ENCODE measurements at places on chromosomes 3 and 15.
A peak's percentile ranks its signal among the peaks of the same experiment; 100 is the strongest.

GRCh38 chr3:9870978-9871377 lies 9.1 kb downstream of the CIDEC start:
- peak; percentile 88 for DNase-seq

DNA sequence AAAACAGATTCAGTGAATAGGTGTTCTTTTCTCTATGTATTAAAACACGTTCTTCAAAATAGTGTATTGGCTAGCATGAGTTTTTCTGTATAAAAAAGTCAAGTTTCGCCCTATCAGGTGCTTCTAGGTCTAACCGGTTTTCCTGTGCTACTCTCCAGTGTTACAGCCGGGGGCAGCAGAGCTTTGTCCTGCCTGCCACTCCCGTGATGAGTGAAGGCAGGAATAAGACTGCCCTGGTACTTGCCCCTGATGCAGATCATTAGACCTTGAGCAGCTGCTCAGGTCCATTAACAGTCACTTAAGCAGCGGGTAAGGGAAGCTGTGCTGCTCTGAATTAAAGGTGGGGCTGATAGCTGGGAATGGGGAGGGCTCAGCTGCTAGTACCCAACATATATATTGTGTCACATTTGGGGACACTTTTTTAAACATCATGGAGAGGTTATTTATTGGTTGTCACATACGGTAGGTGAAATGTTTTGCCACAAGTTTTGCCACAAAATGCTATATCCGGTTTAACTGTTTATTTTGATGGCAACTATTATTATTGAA lies 1.3 kb upstream of the UNC13C start:
- DNase-seq: no peak

GRCh38 chr3:189455009-189455408 lies 176.2 kb upstream of the TP63 start:
- no peak for DNase-seq

DNA sequence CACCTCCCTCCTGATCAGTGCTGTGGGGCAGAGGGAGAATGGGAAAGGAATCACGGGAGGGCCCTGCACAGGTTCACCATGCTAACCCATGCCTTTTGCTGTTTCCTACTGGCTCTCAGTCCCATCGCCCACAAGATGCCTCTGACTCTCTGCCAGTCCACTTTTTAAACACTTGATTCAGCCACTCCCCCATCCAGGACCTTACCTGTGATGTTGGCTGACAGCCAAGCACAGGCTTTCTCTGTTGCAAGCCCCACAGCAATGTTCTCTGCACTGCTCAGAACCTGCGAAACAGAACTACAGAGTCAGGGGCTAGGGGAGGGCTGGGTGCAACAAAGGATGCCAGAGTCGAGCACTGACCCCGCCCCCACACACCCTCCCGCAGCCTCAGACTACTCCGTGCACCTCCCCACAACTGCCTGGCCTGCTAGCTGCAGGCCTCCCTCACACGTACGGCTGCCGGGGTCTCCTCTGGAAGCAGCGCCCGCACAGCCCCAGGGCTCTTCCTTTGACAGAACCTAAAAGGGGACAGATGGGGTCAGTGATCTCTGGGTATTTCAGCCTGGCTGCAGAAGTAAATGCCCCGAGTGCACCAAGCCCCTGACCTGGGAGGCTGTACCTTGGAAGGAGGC lies 9.1 kb downstream of the CDAN1 start:
- no peak for DNase-seq

DNA sequence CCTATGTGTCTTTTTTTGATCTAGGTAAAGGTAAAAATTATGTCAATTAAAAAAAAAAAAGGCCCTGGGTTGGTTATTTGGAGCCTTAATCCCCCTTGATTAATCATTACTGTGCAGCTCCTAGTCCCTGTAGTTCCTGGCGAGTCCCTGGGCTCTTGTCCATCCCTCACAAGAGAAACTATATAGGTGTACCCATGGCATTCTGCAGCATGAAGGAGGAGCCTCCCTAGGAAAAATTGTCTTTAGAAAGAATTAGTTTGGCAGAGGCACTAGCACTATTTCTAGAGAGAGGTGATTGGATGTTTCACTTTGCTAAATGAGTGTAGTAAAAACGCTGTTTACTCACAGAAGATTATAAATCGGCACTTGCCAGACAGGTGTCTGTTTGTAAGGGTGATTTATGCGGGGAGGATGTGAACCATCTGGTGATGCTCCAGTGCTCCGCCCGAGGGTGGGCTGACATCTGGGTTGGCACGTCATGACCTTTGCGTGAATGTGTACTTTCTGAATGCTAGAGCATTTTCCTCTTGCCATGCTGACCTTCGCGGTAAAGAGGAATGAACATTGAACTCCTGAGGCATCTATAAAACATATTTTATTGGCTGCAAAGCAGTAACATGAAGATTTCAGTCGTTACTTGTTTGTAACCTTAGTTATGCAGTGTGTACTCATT lies 12.6 kb downstream of the PLCL2 start:
- DNase-seq: peak; percentile 76

DNA sequence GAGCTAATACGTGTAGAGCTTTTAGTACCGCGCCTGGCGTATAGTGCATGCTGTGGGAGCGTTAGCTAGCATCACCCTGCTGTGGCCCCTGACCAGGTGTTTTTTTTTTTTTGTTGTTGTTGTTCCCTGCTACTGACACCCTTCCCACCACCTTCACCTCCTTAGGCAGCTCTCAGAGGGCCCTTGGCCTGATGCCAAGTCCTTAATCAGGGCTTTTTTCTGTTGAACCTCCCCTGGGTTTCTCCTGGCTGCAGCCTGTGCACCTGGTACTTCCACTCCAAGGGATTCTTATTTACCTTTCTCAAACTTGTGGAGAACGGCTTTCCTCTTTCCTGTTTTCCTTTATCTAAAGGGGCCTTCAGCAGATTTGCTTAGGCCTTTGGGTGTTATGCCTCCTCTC lies 53.3 kb downstream of the SLC7A14 start:
- DNase-seq: no peak

DNA sequence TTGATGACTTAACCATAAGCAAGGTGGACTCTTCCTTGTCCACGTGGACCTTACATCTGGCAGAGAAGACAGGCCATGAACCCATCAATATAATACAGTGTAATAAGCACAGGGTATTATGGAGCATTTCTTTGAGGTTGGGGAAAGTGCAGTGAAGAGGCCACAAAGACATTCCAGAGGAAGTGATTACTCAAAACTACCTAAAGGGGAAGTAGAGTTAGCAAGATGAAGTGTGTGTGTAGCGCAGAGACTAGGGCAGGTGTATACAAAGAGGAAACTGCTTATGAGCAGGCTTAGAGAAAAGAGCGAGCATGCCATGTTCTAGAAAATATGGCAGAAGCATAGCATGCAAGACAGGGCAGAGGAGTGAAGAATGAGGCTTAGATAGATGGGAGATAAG lies 17.9 kb downstream of the CP start:
- DNase-seq: no peak

DNA sequence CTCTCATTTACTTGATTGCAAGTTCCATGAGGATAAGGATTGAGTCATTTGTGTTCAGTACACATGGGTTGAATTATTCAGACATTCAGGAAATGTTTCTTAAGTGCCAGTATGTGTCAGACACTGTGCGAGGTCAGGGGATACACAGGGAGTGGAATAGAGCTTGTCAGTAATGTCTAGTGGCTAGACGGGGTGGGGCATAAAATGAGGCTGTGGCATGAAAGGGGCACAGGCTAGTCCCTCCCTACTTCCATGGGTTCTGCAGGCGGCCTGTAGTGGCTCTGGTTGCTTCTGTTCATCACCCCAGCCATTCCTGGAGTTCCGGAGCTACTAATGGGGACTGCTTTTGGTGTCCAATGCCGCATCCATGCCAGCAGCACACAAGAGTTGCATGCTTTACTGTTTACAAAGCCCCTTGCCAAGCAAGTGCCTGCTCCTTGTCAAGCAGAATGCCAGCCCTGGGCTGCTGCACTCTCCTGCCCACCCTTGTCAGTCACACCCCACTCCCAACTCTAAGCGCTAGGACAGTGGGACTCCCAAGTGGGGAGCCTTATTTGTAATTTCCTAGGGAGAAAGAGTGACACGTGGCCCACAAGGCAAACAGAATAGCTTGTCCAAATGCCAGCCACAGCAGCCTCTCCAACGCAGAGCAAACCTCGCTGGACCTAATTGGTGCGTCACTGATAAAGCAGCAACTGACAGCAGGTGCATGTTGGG lies 70.8 kb downstream of the RAB11A start:
- DNase-seq: peak; percentile 92

All from fibroblast of mammary gland (primary cell).